HTR-8/SVneo (cell line): ENCODE measurements at places on chromosomes 2 and 18.
A peak's percentile ranks its signal among the peaks of the same experiment; 100 is the strongest.

- DNase-seq = peak; percentile 39
Observed at GRCh38 chr2:98806236-98806697, 75.3 kb upstream of the MGAT4A start.

DNA sequence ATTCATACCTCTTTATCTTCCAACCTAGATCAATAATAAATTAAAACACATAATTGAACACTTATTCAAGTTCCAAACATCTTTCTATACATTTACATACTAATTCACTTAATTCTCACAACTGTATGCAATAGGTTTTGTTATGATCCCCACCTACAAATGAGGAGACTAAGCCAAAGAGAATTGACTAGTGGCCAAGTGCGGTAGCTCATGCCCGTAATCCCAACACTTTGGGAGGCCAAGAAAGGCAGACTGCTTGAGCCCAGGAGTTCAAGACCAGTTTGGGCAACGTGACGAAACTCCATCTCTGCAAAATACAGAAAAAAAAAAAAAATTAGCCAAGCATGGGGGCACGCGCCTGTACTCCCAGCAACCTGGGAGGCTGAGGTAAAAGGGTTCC lies 36.8 kb downstream of the KCNG3 start:
- no peak for DNase-seq

GRCh38 chr2:6398421-6398820 lies 467.3 kb downstream of the CMPK2 start:
- no peak for DNase-seq

- no peak for DNase-seq
Observed at GRCh38 chr18:49546719-49547273, 15.1 kb upstream of the LIPG start.
